ENCODE measurements at places on chromosomes 1 and 21.

- no peak for DNase-seq
These were observed 9.1 kb downstream of the LGALS8 start for GRCh38 chr1:236532850-236533249.

- no peak for DNase-seq
These were observed 6.0 kb upstream of the TGFBR3 start for GRCh38 chr1:91891969-91892368.

GRCh38 chr1:62436039-62436465, 797 bp upstream of the USP1 start:
- no peak for DNase-seq

DNA sequence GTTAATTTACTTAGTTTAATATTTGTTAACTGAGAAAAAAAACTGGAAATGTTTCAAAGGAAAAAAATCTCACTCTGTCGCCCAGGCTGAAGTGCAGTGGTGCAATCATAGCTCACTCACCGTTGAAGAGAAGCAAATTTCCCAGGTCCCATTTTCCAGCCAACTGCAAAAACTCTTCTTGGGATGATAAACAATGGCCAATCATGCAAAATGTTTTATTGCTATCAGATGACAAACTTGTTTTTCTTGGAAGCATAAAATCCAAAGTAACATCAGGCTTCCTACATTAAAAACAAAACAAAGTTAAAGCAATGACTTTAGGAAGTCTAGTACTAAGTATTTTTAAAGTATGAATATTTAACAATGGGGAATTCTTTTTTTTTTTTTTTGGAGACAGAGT, 84.9 kb downstream of the LYST start:
- DNase-seq, result no peak

- peak; percentile 25 for DNase-seq
These were observed 2.1 kb upstream of the PRRX1 start for GRCh38 chr1:170661646-170662411.

- DNase-seq, result no peak
These were observed 35.1 kb upstream of the LRRC39 start for GRCh38 chr1:100213141-100213540.

- no peak for DNase-seq
These were observed 149.8 kb downstream of the ETS2 start for GRCh38 chr21:38955495-38955894.

GRCh38 chr1:166485620-166486019, 318.8 kb upstream of the FAM78B start:
- no peak for DNase-seq

- no peak for DNase-seq
These were observed 187.3 kb downstream of the VAV3 start for GRCh38 chr1:107777664-107778047.

- no peak for DNase-seq
These were observed 18.4 kb upstream of the PRDM16 start for GRCh38 chr1:3050603-3051002.

GRCh38 chr21:20108016-20108415, 890.2 kb upstream of the NCAM2 start:
- DNase-seq, result no peak

- DNase-seq, result no peak
These were observed 14.4 kb downstream of the AGO3 start for GRCh38 chr1:35945327-35945726.

DNA sequence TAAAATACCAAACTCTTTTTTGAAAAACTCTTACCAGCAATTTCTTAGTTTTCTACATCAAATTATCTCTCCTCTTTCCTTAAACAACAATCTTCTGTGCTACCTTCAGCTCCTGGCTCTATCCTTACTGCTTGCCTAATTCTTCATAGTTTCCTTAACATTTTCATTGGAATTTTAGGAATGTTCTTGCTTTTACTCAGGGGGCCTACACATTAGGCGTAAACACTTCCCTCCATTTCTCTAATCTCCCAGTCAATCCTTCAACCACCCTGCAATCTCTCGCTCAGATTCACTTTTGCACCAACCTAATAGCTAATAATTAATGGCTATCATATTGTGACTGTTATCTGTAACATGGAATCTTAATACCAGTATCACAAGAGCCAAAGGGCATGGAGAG, 50.1 kb downstream of the ADAMTS5 start:
- DNase-seq, result no peak

DNA sequence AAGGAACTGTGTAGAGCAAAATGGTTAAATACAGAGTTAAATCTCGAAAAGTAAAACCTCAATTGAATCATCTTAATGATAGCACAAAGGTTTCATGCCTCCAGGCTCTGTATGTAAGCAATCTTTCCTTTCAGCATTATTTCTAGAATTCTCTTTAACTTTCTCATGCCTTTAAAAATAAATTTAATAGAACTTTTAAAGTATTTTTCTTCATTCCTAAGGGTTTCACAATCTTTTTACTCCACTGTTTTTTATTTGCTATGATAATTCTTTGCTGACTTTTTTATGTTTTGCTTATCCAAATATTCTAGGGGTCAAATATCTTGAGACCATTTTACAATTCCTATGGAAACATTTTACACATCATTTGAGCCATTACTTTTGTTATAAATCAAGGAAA, 288.0 kb downstream of the BACH1 start:
- no peak for DNase-seq

DNA sequence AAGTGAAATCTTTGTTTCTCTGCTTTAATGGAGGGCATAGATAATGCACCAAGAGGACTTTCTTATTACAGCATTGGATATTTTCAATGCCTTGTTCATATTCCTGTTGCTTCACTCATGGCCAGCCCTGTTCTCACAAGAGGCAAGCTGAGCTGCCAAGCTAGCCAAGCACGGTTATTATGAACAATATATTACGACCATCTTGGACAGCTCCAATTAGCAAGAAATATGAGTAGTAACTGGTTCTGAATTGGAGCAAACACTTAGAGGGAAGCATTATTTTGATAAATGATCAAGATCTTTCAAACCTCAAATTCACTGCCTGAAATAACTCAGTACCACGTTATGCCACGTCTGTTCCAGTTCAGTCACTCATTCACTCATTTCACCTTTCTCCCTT, 159.8 kb downstream of the SETD4 start:
- no peak for DNase-seq

DNA sequence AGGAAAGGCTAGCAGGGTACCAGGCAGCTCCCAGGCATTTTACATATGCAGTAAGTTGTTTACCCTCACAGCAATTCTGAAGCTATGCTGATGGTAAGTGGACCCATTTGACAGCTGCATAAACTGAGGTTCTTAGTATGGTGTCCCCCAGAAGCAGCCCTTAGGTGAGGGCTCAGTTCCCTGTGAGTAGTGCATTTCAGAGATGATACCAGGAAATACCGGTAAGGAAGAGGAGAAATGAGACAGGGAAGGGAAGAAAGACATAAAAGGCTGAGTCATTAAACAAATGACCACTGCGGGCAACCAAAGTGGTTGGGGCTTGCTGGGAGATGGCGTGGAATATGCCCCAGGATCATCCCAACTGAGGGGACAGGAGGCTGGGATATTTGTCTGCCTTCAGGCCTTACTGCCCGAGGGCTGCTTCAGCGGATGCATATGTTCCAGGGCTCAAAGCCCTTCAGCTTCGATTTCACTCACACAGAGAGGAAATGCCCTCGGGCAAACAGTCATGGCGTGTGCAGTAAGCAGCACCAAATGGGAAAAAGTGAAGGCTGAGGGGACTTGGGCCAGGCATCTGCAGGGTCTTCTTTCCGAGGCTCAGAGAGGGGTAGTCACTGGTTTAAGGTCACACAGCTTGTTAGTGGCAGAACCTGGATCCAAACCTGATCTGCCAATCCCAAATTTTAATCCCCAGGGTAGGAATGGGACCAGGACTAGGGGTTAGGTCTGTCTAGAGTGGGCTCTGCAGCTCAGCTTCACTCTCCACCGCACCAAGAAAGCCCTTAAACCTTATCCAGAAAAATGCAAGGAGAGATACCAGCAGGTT, 133.7 kb upstream of the RUNX3 start:
- DNase-seq, result no peak

- DNase-seq, result no peak
These were observed 7.2 kb downstream of the PADI2 start for GRCh38 chr1:17112076-17112475.
